ENCODE measurements at places on chromosomes 7 and 10.

DNA sequence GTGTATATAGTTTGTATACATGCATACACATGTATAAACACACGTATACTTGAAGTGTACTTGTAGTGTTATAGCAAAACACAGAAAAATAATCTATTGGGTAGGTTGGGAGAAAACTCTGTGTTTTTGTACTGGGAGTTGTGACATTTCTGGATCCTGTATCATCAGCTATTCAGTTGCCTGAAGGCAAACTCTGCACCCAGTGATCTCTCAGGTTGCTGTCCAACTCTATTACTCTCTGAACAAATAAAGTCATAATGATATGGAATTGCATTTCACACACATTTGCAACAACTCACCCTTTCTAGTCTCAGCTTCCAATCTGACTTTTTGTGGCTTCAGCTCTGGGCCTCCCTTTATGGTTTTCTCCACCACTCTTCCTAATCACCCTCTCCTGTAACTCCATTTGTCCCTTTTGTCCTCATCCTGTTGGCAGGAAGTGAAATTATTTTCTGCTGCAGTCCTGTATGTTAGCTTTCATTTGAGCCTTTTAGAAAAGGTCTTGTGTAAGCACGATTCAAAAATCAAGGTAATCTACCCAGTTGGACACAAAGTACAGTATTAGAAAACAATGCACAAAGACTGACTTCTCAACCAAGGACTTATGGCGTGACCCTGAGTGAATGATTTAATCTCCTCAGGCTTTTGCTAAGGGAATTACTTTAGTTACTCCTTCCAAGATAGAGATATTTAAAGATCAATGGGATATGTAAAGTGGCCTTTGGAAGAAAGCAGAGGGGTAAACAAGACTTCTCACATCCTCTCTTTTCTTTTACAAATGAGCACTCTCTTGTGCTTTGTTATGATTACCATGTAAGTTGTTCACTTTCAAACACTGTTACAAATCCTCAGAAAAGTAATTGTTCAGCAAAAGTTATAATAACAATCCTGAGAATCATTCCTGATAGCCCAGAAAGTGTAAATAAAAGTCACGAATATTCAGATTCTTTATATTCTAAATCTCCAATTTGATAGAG lies 249.1 kb downstream of the KCND2 start:
- DNase-seq, result no peak

DNA sequence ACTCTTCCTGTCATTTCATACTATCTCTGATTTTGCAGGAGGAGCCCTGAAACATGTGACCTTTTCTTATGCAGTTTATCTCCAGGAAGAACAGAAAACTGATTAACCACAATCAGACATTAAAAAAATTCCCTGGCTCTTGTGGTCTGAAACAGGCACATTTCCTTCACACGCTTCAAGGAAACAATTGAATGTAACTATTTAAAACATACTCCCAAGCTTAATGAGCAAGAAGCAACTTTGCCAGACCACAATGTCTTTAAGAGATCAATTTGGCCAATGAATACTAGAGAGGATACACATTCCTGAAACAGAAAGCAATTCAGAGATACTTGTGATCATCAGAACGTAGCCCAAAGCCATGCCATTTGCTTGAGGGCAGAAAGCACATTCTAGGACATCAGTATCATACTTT lies 65.8 kb downstream of the PIP4K2A start:
- no peak for DNase-seq

- DNase-seq, result no peak
Measured at GRCh38 chr7:158093156-158093796, 494.3 kb downstream of the PTPRN2 start.

DNA sequence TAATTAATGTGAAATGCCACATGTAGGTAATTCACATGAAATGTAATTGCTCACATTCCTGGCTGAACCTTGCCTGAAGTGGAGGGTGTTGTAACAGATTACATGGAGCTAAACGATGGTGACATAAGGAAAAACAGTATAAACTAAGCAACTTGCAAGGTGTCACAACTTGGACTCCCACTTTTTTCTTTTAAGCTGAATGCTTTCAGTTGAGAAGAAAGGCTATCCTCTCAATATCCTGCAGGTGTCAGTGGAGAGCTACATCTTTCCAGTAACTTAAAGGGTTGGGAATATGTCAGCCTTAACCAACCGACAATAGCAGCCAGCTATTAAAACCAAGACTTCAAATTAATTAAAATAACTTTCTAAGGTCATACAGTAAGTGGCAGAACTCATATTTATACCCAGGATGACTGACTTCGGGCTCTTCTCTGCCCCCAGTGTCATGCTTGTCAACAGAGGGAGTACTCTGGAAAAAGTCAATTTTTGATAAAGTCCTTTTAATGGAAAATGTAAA lies 33.7 kb downstream of the NRBF2 start:
- DNase-seq, result peak; percentile 79

DNA sequence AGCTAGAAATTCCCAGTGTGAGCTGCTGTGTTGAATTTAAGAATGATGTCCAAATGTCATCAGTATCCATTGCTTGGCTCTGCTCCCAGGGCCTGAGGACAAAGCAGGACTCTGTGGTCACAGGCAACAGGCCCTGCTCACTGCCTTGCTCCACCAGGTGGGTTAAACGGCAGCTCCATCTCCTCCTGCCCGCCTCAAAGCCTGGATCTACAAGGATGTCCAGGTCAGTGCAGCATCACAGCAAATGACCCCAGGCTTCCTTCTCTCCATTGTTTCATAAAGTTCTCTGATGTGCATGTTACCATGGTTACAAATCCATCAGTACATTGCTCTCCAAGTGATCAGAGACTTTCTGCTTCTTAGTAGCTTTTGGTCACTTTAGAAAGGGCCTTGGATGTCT lies 322.0 kb upstream of the ZNF32 start:
- no peak for DNase-seq

GRCh38 chr7:120462991-120463390 lies 190.0 kb downstream of the KCND2 start:
- no peak for DNase-seq

GRCh38 chr10:118754229-118754555 lies 578 bp downstream of the CACUL1 start:
- peak; percentile 48 for DNase-seq

DNA sequence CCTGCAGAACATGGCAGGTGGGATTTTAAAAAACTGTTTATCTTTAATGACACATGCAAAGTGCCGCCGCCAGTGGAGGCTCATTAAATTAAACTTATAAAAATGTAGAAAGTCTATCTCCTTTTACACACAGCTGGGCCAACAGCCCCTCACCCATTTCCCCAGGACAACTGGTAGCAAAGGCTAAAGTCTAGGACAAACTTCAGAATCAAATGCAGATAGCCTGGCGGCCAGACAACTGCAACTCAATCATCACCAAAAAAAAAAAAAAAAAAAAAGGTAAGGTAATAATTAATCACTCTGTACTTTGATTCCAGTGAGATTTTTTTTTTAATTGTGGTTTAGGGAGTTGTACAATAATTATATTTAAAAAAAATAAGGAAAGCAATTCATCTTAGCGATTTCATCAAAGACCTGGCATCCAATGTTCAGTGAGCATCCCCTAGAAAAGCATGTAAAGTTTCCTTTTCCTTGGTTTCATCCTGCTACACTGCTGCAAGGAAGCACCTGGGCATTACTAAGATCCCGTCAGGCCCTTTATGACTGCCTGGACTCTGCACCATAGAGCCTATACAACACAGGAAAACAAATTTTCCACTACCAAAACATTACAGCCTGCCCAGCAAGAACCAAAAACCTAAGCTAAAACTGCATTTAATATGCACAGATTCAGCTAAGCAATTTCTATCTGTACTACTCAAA lies 98.5 kb downstream of the GRB10 start:
- no peak for DNase-seq

DNA sequence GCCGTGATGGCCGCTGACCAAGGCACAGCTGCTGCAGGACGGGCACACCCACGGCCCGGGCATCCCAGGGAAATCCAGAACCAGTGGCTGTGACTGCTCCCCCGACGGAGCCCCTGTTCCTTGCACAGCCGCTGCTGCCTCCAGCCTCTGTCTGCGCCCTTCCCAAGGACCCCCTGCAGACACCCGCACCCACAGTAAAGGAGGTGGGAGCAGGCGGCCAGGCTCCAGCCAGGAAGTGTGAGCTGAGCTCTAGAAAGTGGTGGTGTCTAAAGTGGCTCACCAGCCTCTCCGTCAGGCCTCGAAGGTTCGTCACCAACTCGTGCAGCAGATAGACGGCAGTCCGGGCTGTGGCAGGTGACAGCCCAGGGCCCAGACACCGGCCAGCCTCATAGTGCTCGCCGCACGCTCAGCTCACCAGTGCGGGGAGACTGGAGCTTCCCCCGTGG lies 306.7 kb downstream of the DNAJB6 start:
- no peak for DNase-seq

DNA sequence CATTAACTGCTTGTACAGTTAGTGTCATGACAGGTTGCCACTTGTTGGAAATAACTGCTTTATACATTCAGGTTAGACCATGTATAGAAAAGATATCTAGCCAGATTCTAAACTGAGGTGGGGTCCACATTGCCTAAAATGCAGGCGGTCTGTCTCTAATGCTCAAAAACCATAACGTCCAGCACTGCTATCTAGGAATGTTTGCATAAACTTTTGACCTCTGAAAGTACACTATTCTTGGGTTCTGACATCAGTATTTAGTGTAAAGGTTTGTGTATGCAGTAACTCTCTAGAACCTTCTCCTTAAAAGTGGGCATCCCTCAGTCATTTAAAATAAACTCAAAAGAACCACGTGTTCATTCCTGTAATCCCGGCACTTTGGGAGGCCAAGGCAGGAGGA lies 10.3 kb upstream of the FAM171A1 start:
- no peak for DNase-seq

GRCh38 chr10:108755646-108756045 lies 1167.7 kb downstream of the XPNPEP1 start:
- DNase-seq, result no peak

DNA sequence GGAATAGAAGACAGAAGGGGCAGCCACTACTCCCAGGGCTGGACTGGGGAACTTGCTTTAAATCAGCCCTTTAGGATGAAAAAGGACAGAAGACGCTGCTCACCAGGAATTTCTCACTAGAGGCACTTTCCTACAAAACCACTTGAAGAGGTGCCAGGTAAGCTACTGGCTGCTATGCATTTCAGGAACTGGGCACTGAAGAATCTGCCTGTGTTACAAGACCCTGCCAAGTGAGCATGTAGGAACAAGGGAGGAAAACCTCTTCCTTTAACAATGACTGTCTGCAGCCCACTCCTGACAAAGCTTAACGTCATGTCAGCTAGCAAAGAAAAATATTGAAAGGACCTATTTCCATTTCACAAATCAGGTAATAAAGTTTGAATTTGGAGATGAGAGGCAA lies 5.8 kb upstream of the AGMO start:
- DNase-seq, result no peak

DNA sequence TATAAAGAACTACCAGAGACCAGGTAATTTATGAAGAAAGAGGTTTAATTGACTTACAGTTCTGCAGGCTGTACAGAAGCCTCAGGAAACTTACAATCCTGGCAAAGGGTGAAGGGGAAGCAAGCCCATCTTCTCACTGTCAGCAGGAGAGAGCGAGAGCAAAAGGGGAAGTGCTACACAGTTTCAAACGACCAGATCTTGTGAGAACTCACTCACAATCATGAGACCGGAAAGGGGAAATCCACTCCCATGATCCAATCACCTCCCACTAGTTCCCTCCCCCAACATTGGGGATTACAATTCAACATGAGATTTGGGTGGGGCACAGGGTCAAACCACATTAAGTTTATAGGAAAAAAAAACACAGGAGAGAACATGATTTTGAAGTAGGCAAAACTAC lies 222.1 kb upstream of the SHH start:
- DNase-seq, result no peak
